ENCODE measurements at places on chromosomes 6 and 20.

GRCh38 chr6:43667245-43668150 is 20.1 kb downstream of the MRPS18A start:
- DNase-seq: peak; percentile 72

GRCh38 chr6:20791944-20792343 is 257.7 kb downstream of the CDKAL1 start:
- no peak for DNase-seq

- DNase-seq: no peak
Measured at GRCh38 chr20:63525971-63526370, 5.4 kb downstream of the PPDPF start.

GRCh38 chr6:34248198-34248726 is 544 bp downstream of the SMIM29 start:
- DNase-seq: peak; percentile 37

DNA sequence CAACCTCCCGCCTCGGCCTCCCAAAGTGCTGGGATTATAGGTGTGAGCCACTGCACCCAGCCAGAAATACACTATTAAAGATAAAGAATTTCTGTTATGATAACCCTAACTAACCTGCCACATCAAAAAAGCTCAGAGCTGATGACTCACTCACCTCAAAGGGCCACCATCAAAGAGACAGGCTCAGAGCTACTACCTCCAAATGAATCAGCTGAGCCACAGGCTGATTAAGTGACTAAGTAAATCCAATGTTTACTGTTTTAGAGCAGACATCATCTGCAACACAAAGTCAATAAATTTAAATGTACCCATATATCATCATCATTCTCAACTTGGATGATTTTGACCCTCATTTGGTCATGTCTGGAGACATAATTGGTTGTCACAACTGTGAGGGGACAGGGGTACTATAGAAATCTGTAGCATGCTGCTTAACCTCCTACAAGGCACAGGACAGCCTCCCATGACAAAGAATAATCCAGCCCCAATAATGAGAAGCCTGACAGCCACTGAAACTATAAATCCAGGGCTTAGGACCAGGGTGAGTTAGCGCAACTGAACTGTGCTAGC is 106.5 kb downstream of the ATP9A start:
- DNase-seq: peak; percentile 38

DNA sequence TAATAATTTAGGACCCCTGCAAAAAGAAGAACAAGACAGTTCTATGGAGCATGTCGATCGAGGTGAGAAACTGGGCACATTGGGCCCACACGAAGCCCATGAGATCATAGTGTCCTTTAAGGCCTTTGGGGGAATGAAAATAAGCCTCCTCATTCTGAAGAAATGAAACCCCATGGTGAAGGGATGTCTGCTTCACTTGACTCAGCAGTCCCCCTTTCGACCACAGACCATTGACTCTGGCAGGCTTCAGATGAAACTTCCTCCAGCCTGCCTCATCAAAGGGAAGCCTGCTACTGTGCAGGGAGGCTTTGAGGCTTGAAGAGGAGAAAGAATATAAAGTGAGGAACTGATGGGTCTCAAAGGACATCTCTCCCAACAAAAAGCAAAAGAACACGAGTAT is 144.2 kb upstream of the FBXL4 start:
- no peak for DNase-seq

GRCh38 chr6:148745926-148746325 is 904 bp upstream of the UST start:
- no peak for DNase-seq

DNA sequence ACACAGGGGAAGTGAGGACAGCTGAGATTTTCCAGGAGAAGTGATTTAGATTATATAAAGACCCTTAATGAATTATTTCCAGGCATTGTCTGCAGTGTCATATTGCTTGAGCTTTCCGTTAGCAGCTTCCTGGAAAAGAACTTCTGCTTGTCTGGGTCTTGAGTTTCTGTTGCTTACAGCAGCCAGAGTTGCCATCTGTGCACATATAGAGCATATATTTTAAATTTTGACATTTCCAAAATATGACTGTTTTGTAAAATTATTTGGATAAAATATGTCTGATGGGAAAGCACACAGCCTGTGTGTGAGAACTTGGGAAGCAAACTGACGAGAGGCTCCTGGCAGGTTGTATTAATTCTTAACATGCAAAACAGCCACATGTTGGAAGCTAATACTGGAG is 21.0 kb upstream of the NKX2-2 start:
- no peak for DNase-seq

DNA sequence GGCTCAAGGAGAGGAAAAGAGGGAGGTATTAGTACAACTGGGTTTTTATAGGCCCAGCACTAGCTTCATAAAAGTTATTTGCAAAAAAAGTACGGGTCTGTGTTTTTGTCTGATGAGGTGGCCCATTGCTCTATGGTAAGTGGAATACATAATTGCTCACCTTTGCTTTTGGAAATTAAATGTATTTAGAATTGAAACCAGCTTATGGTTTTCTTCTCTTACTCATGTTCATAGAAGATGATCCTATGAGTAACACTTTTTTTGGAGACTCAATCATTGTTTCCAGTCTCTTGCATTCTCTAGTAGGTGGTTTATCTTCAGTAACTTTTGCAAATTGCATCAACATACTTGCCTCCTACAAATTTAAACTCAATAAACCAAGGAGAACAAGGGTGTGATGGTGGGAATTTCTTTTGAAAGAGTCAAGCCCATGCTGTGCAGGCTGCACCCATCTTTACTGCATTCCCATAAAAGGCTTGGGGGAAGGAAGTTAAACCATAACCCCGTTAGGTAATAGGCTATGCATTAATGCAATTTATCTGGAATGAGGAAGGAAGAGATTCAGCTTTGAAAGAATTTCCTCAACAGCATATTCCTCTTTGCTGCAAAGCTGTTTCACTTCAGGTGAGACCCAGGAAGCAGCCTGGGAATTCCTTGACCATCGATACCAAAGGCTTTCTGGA is 48.5 kb upstream of the EDN1 start:
- no peak for DNase-seq

- no peak for DNase-seq
Measured at GRCh38 chr6:25266456-25267100, 12.6 kb upstream of the CARMIL1 start.

Data from CD4-positive, alpha-beta memory T cell (primary cell).